Sigmoid colon (tissue), 7 donors: ENCODE measurements at places on chromosomes 1 and 21. TPM values are rescaled to one million over a fixed set of nuclear protein-coding genes. Genes with fewer than 3 reads are reported as not detected.

DNA sequence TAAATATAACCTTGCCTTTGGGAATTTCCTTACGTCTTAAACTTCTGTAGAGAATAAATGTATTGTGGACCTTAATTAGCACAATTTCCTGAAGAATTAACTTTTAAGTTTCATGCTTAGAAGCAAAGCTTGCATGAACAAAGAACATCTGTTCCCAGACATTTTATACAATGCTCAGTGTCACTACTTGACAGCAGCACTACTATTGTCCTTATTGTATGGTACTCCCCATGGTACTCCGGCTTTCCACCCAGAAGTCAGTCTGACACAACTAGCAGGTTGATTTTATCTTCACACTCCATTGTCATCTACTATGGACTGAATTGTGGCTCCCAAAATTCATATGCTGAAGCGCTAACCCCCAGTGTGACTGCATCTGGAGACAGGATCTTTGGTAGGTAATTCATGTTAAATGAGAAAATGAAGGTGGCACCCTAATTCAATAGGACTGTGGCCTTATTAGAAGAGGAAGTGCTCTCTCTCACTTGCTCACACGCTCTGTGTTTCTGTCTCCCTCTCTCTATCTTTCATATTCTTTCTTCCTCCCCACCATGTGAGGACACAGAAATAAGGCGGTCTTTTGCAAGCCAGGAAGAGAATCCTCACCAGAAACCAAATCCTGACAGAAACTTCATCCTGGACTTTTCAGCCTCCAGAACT is 10.7 kb upstream of the OR2B11 start:
- no peak for DNase-seq

DNA sequence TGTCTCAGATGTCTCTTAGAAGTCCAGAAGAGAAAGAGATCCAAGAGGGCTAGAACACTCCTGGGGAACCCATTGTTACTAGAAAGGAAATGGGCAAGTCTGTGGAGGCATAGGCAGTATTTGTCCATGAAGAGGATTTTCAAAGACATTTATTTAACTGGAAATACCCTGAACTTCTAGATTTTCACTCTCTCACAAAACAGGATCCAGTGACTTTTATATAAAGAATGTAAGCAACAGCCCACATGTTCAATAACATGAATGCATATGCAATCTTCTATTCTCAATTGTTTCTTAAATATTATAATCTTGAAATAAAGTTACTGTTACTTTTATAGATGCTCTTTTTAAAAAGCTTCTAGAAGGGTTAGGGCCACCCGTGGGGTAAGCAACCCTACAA is 53.4 kb downstream of the TBX15 start:
- DNase-seq, result no peak

- DNase-seq, result no peak
Observed at GRCh38 chr1:74356493-74356892, 121.3 kb downstream of the TNNI3K start.

GRCh38 chr21:17492415-17493168 is 20.3 kb upstream of the CXADR start:
- DNase-seq, result no peak

- no peak for DNase-seq
Observed at GRCh38 chr1:153640861-153641260, 7.0 kb downstream of the CHTOP start.

CENPL gene
- total RNA-seq, result 5.8 TPM

CYP4B1 gene
- total RNA-seq, result 43.1 TPM

KLF17 gene
- 0.28 TPM for total RNA-seq

AK2 gene
- total RNA-seq, result 79.6 TPM

AK4 gene
- 74.1 TPM for total RNA-seq

C8A gene
- not detected for total RNA-seq

RXFP4 gene
- not detected for total RNA-seq
